ENCODE measurements at places on chromosomes 16 and 17.

DNA sequence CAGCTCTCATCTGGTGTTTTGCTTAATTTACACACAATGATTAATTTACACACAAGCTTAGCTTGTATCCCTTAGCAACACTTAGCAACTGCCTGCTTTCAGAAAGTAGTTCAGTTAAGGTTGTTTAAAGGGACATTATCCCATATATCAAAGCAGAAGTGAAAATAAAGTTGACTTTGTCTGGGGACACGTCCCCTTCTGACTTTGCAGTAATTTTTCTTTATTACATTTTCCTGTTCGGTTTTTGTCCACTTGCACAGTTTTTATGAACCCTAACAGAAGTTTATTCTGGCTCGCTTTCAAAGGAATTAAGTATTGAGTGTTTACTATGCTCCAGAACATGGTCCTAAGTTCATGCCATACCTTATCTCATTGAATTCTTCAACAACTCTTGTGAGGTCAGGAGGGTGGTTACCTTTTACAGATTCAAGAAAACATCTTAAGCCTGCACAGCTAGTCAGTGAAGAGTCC, 41.5 kb downstream of the ARHGAP44 start:
- no peak for DNase-seq

GRCh38 chr17:60947100-60947499, 269.4 kb downstream of the BCAS3 start:
- DNase-seq = no peak

DNA sequence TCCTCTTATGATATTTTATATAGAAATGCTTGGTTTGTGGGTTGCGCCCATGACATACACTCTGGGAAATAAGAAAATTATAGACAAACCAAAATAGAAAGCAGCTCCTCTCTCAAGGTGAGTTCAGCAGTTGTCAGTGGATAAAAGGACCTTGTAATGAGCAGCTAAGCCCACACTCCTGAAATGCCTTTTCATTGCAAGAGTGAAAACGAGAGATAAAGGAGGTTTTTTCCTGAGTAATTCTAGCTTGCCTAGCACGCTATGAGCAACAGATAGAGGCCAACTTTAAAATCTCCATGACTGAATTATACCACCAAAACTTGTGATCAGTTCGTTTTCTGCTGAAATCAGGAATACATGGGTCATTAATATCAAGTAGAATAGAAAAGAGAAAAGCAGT, 261.8 kb upstream of the CACNG5 start:
- no peak for DNase-seq

- no peak for DNase-seq
Observed at GRCh38 chr16:66275775-66276428, 90.6 kb upstream of the CDH5 start.

Measured in stimulated activated CD4-positive, alpha-beta T cell treated with anti-CD3 and anti-CD28 coated beads, Interleukin-4, amount 100 ng/mL, for 4 hours (primary cell).